ENCODE measurements at places on chromosomes 5 and 9. TPM values are rescaled to one million over a fixed set of nuclear protein-coding genes. Genes with fewer than 3 reads are reported as not detected.

DNA sequence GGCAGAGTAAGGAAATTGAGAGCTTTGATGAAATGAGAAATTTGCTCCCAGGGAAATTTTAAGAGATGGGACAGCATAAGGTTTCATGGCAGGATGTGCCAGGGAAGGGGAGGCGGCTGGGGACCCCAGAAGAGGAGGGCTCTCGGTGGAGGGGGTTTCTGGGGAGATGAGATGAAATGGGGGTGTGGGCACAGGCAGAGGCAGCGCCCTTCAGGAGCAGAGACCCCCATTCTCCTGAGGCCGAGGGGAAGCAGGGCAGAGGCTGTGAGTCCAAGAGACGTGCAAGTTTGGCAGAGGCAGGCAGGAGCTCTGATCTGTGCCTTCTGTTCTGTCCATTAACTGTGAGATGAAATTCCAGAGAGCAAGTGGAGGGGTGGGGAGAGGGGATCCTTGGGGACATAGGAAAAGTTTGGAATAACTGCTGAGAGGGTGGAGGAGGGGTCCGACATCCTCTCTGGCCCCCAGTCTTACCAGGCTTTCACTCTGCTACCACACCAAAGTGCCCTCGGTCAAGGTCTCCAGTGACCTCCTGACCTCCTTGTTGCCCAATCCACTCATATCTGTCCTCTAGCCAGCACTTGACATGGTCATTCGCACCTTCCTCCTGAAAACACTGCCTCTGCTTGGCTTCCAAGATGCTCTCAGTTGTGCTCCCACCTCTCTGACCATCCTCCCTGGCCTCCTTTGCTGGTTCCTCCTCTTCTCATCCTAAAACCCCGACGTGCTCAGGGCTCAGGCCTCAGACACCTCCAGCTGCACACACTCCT is 108.1 kb upstream of the MVB12B start:
- no peak overlapping the region for H3K4me3 ChIP-seq
- no peaks in the 10 kb centered on the region for H3K36me3 ChIP-seq
- peaks cover 10% of the 10 kb centered on the region for H3K27me3 ChIP-seq
- no peak for DNase-seq
- H3K4me1 ChIP-seq = no peaks in the 10 kb centered on the region

- H3K4me3 ChIP-seq = no peak overlapping the region
- H3K27me3 ChIP-seq = no peaks in the 10 kb centered on the region
- H3K36me3 ChIP-seq = no peaks in the 10 kb centered on the region
- no peak overlapping the region for H3K27ac ChIP-seq
Measured at GRCh38 chr9:3939820-3940219, 360.0 kb downstream of the GLIS3 start.

DNA sequence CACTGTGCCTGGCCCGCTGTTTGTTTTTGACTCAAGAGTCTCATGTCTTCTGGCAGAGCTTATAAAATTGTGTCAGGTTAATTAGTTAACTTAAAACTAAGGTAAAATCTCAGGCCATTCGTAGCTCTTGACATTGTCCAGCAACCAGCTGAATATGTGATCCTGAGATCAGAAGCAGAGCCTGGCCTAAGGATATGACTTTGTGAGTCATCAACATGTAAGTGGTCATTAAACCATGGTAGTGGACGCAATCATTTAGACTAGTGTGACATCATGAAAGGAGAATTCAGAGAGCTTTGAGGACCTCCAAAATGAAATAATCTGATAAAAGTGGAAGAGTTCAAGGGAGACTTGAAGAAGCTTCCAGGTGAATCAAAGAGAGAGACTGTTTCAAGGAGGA is 23.3 kb downstream of the SPZ1 start:
- no peaks in the 10 kb centered on the region for H3K4me1 ChIP-seq
- H3K27ac ChIP-seq = no peak overlapping the region
- no peaks in the 10 kb centered on the region for H3K27me3 ChIP-seq
- H3K4me3 ChIP-seq = no peak overlapping the region

Gene MLANA
- not detected for polyA plus RNA-seq

Measured in small intestine (tissue), 16 donors.